ENCODE measurements at places on chromosomes 11 and 22. TPM values are rescaled to one million over a fixed set of nuclear protein-coding genes. Genes with fewer than 3 reads are reported as not detected.

OR52I1 gene
- not detected for polyA plus RNA-seq

GRCh38 chr22:47174671-47175112, 412.2 kb downstream of the TBC1D22A start:
- DNase-seq: no peak

DNA sequence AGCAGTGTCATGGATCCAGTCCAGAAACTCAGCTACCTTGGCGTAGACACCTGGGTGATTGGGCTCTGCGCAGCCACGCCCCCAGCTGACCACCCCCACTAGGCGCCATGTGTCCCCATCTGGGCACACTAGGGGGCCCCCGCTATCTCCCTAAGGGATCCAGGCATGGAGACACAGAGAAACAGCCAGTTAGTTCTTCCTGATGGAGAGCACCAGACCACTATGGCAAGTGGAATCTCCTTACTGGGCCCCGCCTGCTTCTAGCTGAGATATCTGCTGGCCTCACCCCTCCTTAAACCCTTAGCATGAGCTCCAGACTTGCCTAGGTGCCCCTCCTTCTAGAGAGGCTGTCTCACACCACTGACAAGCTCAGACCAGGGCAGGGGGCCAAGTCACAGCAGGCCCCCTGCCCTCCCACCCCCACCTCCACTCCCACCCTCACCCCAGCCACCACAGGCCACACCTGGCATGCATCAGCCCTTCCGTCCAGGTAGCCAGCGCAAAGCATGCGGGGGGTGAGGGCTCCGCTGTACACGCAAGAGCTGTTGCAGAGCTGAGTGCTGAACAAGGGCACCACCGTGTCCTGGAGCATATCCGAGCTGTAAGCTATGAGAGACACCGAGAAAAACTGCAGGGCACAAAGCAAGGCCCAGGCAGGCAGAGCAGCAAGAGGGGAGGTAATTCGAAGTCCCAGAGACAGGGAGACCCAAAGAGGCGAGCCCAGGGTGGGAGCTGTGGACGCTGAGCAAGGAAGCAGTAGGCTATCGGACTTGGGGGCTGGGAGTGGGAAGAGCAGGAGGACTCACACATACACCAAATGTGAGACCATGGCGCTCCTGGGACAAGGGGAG, 16.1 kb downstream of the TMPRSS5 start:
- DNase-seq: no peak

DNA sequence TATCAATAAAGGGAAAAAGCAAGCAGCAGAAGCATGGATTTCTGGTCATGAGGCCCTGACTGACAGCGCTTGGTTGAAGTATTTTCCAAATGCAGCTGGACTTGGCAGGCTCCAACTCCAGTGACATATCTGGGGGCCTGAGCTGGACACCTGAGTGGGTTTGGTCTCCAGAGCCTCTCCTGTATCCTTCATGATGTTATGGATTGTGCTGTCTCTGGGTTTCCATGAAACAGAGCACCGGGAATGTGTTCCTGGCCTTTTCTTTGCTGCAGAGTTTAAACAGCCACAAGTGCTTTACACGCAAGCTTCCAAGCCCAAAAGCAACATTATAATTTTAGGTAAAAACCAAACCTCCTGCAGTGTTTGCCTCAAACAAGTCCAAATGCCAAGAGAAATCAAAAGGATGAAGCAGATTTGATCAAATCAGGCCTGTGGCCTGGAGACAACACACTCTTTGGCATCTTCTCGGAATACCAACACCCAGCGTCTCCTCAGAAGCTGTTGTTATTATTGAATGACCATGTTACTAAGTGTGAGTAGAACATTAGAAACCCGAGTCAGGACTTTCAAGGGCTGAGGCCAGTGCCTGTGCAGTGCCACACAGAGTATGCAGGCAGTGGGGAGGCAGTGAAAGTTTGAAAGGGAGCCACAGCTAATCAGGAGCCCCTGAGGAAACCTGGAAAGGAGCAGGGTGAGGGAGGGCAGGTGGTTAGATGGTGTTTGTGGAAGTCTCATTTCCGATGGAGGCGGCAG, 42.0 kb downstream of the ME3 start:
- DNase-seq: no peak

DNA sequence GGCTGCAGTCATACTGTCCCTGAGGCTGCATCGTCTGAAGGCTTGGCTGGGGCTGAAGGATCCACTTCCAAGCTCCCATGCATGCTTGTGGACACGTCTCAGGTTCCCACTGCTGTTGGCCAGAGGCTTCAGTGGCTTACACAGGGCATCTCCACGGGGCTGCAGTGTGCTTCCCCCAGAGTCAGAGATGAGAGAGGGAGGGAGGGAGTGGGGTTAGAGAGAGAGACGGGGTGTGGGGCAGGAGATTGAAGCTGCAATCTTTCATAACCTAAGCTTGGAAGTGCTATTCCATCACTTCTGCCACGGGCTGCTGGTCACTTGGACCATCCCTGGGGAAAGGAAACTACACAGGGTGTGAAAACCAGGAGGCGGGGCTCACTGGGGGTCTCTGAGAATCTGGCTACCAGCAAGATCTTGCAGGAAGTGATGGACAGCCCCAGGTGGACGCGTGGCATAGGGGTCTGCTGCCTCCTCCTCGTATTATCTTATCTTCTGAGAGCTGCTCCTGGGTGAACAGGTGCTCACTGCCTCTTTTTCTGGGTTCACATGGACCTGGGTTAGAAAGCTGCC, 63.0 kb upstream of the MYEOV start:
- DNase-seq: no peak

DNA sequence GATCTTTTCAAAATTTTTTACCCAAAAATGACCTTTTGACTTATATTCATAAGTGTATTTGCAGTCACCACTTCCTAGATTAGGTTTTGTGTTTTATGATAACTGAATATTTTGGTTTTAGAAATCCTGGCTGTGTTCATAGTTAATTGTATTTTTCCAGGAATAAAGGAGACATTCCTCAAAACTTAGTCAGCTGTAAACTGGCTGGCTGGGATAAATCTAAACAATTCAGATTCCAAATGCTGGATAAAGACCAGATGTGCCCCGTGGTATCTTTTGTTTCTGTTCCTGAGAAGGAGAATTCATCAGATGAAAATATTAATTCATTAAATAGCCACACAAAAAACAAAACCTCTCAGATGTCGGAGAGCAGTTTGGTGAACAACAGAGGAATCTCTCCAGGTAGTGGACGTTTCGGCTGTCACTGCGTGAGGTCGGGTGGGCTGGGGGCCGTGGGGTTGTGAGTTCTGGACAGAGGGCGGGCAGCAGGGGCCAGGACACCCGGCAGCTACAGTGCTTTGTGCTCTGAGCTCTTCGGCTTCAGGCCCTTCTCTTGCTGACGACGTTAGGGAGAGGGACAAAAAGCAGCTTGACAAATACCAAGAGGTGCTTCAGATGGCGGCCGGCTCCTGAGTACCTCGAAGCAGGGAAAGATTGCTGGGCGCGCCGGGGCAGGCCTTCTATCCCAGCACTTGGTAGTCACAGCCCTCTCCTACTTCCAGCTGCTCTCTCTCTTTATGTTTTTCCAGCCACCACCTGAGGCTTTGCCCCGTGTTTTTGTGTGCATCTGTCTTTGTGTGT, 24.6 kb downstream of the MOV10L1 start:
- DNase-seq: no peak

DNA sequence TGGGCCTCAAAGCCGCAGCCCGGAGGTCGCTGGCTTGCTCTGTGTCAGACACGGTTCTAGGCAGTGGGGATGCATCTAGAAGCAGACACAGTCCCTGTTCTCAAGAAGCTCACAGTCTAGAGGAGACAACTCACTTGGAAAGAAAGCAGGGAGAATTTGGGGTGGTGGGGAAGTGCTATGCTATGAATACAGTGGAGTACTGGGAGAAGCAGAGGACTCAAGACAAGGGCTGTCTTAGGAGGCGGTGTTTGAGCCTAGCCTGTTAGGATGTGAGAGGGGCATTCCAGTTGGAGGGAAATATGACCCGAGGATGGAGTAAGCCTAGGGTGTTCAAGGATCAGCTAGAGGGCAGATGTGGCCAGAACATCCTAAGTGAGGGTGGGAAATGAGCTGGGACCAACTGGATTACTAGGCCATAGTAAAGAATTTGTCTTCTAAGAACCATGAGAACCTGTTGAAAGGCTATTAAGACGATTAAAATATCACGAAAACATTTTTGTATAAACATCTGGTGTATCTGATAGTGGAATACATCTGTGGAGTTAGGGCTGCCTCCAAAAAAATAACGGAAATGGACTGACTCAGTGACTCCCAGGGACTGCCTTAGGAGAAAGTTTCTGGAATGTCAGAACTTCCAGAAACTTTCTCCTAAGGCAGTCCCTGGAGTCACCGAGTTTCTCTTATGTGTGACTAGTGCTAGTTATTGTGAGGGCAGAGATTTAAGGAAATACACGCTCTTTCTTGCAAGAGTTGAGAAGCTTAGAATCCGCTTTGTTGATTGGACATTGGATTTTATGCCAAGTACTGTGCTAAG, 1.1 kb upstream of the PITPNB start:
- DNase-seq: no peak

DNA sequence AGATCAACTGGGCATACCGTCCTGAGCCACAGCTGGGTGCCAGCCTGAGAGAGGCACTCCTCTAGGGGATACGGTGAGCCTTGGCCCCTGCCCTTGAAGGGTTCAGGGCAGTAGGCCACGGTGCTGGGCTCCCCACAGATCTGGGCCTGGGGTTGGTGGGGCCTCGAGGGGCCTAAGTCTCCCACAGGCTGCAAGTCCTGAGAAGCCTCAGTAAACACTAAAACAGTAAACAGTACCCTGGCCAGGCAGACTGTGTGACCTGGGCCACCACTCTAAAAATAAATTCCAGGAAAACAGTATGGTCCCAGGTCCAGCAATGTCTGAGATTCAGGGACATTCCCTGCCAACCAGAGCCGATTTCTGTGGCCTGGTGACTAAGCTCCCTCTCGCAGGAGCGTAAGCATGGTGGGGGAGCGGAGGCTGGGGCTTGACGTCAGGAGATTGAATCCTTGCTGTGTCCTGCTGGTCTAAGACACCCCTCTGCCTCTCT, 2.3 kb upstream of the RHOD start:
- no peak for DNase-seq

GRCh38 chr11:19836666-19837065, 124.0 kb downstream of the NAV2 start:
- no peak for DNase-seq
